ENCODE measurements at places on chromosomes 4 and X. TPM values are rescaled to one million over a fixed set of nuclear protein-coding genes. Genes with fewer than 3 reads are reported as not detected.

Gene CCSER1
- 37.7 TPM for total RNA-seq

Gene XAGE1A
- total RNA-seq: not detected

Gene SPATA4
- total RNA-seq: 0.40 TPM

Gene TIMM17B
- 40.0 TPM for total RNA-seq

Gene UXT
- 141 TPM for total RNA-seq

Gene HTR2C
- not detected for total RNA-seq

Gene LGI2
- 1.6 TPM for total RNA-seq

Gene DKK2
- total RNA-seq: 1.0 TPM

Gene LPAR4
- total RNA-seq: 2.0 TPM

Gene DCAF12L2
- total RNA-seq: not detected

Gene ODAM
- total RNA-seq: 5.6 TPM

Gene CSN1S1
- total RNA-seq: not detected

Gene KANTR
- 25.9 TPM for total RNA-seq

Gene PPP1R2C
- total RNA-seq: not detected

Gene NAP1L2
- 6.4 TPM for total RNA-seq

Gene MND1
- total RNA-seq: 0.89 TPM

Gene MTNR1A
- not detected for total RNA-seq

Gene SMR3B
- total RNA-seq: not detected

Gene PLAC8
- total RNA-seq: 0.44 TPM

Gene CLDN2
- total RNA-seq: not detected

Gene TMSB15A
- total RNA-seq: 0.78 TPM

Gene XK
- 3.4 TPM for total RNA-seq

Gene CXorf49B
- total RNA-seq: not detected

Gene CFP
- 1.3 TPM for total RNA-seq

Gene TCEAL2
- 22.9 TPM for total RNA-seq

Gene GPRASP3
- total RNA-seq: 8.3 TPM

Gene GLA
- 16.5 TPM for total RNA-seq

Gene NPNT
- 795 TPM for total RNA-seq

Gene KLHL13
- 1.9 TPM for total RNA-seq

Gene TRIML2
- not detected for total RNA-seq

Gene OPHN1
- total RNA-seq: 10.6 TPM

Gene MAGEB2
- not detected for total RNA-seq

Gene CPLX1
- total RNA-seq: 3.2 TPM

Gene STARD8
- total RNA-seq: 10.5 TPM

Gene GAGE12F
- total RNA-seq: not detected

Gene MAGEB10
- total RNA-seq: not detected

Gene FRMPD4
- total RNA-seq: not detected

Gene DIAPH2
- total RNA-seq: 26.5 TPM

Gene CFAP299
- total RNA-seq: 1.3 TPM

Gene SAT1
- total RNA-seq: 842 TPM

Gene GYPE
- 0.67 TPM for total RNA-seq

All from thyroid gland (tissue), 4 donors.